CD4-positive, alpha-beta T cell treated with Interferon alpha-2 for 1 hour (primary cell): ENCODE measurements at places on chromosomes 5 and 9.

- DNase-seq = no peak
Observed at GRCh38 chr9:93081081-93081529, 14.9 kb upstream of the CARD19 start.

- no peak for DNase-seq
Observed at GRCh38 chr9:124478354-124478753, 28.1 kb downstream of the ADGRD2 start.

DNA sequence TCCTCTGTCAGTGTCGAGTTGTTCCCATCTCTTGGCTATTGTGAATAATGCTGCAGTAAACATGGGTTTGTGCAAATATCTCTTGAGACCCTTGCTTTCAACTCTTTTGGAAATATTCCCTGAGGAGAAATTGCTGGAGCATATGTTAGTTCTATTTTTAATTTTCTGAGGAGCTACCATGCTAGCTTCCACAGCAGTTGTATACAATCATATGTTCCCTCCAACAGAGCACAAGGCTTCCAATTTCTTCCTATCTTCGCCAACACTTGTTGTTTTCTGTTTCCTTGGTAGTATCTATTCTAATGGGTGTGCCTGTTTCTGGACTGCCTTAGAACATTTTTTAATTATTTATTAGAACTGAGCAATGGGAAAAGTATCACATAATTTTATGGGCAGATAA, 23.6 kb upstream of the SHB start:
- DNase-seq = no peak

GRCh38 chr5:111574311-111574710, 62.0 kb upstream of the STARD4 start:
- no peak for DNase-seq

DNA sequence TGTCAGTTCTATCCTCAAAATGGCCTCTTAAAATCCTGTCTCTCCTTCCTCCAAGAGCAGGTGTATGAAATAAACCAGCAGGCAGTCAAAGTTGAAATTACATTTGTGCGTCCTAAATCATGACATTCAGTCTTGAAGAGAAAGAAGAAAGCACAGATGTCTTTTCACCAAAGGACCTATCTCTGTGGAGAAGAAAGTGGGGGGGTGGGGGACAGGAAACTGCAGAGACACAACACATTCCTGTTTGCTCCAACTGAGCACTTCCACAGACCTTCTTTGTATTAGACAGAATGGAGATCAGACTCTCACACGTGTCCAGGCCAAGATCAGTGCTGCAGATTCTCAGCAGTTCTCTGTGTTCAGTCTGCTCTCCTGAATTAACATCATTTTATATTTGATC, 471.9 kb upstream of the RGMB start:
- no peak for DNase-seq

DNA sequence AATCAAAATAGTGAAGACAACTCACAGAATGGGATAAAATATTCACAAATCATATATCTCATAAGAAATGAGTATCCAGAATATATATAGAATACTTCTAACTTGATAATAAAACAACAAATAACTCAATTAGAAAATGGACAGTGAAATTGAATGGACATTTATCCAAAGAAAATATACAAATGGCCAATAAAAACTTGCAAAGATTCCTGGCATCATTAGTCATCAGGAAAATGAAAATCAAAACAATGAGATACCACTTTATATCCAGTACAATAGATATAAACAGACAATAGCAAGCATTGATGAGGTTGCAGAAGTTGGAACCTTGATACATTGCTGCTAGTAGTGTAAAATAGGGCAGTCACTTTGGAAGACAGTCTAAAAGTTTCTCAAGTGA, 12.8 kb upstream of the TLR4 start:
- DNase-seq = no peak

- DNase-seq = no peak
Observed at GRCh38 chr9:114733816-114734215, 51.8 kb upstream of the TEX48 start.

- DNase-seq = no peak
Observed at GRCh38 chr5:172887692-172888091, 53.6 kb downstream of the ERGIC1 start.

DNA sequence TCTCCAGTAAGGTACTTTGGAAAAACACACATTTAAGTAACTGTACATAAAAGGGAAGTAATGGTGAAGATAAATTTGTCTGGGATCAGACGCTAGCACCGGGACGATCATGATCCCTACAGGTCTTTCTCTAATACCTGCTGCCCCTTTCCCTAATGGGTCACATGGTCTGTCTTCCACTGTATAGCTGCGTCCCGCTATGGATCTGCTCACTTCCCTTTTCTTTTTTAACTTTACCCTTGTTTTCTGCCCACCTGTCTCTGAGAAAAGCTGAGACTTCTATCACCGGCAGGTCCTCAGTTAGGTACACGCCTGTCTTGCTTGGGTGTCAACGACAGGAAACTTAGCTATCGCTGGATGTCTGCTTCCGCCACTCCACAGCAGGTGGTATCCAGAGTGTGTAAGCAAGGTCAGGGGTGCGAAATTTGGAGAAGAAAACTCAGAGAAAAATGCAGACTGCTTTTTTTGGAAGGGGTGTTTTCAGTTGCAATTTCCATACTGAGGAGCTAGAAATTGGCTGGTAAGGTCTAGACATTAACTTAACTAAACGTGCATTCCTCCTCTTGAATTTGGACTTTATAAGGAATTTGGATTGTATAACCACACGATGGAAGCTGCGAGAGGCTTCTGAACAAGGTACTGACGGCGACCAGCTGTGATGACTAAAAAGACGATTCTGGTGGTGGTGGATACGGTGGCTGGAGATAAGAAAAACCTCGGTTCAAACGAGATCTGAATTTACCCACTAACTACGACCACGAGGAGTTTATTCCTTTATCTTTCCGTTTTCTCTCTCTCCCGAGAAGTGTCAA, 1.1 kb upstream of the ICE1 start:
- peak; percentile 43 for DNase-seq
